ENCODE measurements at places on chromosomes 5 and 9.

DNA sequence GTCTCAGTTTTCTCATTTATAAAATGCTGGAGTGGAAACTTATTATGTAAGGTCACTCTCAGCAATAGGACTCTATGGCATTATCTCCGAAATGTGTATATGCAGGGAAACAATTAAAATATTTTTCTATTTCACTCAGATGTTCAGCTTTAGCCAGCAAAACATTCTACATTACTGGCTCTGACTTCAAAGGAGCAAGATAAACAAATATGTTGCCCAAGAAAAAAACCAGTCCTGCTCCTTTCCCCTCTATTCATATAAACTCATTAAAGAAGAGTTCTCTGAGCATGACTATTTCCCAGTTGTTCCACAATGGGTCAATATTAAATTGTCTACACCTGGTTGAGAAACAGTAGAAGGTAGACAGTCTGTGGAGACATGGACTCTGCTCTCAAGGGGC lies 155.0 kb downstream of the NPR3 start:
- no peak for DNase-seq

GRCh38 chr9:77764894-77765780 lies 117.0 kb upstream of the GNA14 start:
- no peak for DNase-seq

DNA sequence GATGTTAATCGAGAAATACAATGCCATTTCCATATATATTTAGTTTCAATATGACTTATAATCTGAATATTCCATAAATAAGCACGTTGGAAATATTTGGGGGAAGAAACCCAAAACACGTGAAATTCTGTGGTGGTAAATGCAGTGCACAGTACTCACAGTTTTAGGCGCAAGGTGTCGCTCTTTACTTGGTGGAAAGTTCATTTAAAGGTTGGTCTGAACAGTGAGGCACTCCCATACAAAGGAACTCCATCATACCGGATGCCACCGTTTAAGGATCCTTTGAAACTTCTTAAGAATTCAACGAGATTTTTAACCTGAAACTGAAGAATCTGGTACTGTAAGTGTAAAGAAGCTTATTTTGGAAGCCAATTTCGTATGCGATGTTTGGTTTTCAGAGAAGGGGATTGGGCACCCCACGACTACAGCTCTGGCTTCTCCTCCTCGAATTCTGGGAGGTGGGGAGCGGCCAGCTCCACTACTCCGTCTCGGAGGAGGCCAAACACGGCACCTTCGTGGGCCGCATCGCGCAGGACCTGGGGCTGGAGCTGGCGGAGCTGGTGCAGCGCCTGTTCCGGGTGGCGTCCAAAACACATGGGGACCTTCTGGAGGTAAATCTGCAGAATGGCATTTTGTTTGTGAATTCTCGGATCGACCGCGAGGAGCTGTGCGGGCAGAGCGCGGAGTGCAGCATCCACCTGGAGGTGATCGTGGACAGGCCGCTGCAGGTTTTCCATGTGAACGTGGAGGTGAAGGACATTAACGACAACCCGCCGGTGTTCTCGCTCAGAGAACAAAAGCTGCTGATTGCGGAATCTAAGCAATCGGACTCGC lies at the start of gene PCDHA11:
PCDHA11 (plus strand) TSS at position 237 of the 834 bp plus-strand sequence; CDS start at position 384, 147 bp downstream.
- DNase-seq: no peak

DNA sequence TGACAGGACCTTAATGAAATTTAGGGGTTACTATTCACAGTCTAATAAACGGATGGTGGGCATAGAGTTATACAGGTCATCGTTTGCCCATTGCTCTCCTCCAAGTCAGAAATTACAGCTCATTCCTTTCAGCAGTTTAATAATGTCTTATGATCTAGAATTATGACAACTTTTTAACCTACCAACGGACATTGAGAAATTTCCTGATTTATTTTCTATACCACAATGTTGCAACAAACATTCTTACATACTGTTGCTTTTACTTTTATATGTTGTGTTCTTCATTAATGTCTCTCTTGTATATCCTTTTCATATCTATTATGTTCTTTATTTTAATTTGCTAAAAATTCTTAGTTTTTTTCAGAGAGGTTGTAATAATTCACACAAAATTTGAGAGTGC lies 152.8 kb upstream of the PRLR start:
- no peak for DNase-seq

Measured in stimulated activated CD4-positive, alpha-beta T cell treated with anti-CD3 and anti-CD28 coated beads, Interleukin-1b, Interleukin-23, amount 100 ng/mL, for 1 hour (primary cell).